ENCODE measurements at places on chromosomes 7 and 10. TPM values are rescaled to one million over a fixed set of nuclear protein-coding genes. Genes with fewer than 3 reads are reported as not detected.

The NDUFB8 gene
- 116 TPM for total RNA-seq

The EIF5AL1 gene
- 0.51 TPM for total RNA-seq

The GPR26 gene
- not detected for total RNA-seq

The MUC12 gene
- total RNA-seq, result not detected

DNA sequence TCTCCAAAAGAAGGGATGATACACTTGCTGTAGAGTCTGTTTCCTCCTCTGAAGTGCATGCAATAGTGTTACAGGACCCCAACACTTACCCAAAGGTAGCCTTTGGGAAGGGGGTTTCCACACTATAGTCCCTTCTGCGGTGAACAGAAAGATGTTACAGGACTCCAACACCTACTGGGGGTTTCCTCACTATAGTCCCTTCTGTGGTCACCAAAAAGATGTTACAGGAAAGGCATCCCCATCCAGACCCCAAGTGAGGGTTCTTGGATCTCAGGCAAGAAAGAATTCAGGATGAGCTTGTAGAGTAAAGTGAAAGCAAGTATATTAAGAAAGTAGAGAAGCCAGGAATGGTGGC lies 69.2 kb upstream of the PIK3CG start:
- no peak for DNase-seq

DNA sequence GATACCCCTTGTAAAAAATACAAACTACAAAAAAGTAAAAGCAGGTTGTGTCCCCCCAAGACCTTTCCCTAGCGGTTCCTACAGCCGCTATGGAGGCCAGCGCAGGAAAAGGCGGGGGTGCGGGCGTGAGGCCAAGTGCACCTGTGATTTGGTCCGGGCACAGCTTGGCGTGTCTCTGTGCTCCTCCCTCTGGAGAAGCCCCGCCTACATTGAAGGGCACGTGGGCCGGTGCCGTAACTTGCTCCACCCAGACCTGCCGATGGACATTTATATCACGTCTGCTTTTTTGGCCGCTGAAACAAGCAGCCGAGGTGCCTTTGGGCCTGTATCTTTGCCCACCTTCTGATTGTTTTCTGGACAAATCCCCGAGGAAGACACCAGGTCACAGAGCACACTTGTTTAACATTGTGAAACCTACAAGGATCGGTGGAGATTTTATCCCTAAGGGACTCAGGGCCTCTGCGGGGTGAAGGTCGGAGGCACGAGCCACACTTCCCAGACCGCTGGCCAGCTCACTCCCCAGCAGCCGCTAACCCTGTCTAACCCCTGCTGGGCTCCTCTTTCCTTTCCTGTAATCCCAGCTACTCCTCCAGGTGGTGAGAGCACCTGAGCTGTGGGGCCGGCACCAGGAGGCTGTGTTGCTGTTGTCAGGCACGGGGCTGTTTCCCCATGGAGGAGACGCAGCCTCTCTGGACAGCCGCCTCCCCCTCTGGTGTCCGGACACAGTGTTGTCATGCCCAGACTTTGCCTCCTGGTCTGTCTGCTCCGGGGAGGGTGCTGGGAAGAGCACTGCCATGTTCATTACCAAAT lies 18.8 kb upstream of the INPP5A start:
- DNase-seq, result peak; percentile 16

DNA sequence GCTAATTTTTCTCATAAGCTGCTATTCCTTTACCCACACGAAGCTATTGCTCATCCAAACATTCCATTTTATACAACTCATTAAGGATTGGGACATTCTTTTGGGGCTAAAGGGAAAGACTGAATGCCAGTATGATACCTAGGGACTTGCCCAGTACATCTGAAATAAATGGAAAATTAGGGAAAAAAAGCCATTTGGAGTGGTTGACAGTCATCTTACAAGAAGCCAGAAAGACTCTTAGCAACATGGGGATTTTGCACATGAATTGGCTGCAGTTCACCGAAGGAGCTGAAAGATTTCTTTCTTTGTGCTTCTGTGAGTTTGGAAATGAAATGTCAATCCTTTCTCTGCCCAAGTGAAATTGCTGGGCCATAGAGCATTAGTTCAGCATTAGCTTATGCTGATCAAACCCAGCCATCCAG lies 43.3 kb upstream of the MTURN start:
- no peak for DNase-seq

DNA sequence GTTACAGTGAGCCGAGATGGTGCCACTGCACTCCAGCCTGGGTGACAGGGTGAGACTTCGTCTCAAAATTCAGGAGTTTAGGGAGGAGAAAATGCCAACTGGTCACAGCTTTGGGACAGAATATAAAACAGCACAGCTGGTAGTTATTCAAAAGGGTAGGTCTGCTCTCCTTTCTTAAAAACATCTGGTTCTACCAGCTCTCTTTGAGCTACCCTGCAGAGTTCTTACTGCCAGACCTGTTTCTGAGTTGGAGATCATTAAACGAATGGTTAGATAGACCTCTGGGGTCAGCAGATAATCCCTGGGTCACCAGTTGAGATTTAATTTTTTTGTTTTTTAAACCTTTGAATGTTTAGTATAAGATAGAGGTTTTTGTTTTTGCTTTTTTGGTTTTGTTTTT lies 52.6 kb downstream of the MCU start:
- DNase-seq, result no peak

GRCh38 chr7:81956520-81956919 lies 186.7 kb upstream of the HGF start:
- DNase-seq, result peak; percentile 79

DNA sequence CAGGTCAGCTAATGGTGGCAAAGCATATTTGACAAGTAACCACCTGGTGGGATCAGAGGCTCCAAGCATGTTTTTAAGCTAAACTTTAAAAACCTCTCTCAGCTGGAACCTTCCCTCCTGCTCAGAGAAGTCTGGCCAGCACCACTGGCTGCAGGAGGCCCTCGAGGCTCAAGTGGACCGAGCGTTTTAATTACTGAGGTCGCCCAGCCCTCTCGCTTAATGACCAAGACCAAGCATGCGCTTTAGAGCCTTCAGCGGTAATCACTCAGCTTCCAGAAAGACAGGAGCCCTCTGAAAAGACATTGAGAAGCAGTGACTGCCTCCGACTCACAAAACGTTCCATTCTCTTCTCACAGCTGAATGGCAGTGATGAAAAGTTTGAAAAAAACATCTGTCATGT lies 383.4 kb upstream of the ADARB2 start:
- DNase-seq, result no peak

DNA sequence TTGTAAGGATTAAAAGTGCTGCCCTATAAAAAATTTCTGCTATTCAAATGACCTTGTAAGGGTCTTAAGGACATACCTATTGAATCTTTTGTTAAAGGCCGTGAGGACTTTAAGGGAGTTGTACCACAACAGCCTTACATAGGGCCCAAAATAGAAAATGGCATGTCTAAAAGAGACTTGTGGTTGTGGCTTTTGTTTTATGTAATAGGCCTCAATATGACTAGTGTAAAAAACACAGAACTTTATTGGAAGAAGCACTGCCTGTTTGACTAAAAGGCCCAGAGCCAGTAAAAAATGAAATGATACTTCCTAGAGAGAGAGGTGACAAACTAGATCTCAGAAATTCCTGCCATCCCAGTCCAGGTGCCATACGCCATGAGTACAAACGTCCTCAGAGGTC lies 286.6 kb downstream of the SEMA3D start:
- DNase-seq, result no peak

- DNase-seq, result no peak
Measured at GRCh38 chr10:13698217-13698616, 111.5 kb downstream of the PRPF18 start.
